ENCODE measurements at places on chromosomes 4 and X.

DNA sequence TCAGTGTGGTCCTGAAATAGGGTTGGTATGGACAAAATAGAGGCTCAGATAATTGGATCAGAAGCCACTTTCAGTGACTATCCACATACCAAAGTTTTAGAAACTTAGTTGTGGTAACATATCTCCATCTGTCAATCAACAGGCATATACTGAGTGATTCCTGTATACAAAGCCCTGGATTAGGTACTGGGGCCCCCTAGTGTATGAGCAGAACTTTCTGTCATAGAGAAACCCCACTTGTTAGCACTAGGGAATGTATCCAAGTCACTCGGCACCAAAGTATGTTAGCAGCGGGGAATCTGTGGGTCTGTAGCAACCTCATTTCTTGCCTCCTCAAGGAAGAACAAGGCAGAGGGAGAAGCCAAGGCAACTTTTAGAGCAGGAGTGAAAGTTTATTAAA, 50.7 kb downstream of the MAP7D3 start:
- DNase-seq = no peak

DNA sequence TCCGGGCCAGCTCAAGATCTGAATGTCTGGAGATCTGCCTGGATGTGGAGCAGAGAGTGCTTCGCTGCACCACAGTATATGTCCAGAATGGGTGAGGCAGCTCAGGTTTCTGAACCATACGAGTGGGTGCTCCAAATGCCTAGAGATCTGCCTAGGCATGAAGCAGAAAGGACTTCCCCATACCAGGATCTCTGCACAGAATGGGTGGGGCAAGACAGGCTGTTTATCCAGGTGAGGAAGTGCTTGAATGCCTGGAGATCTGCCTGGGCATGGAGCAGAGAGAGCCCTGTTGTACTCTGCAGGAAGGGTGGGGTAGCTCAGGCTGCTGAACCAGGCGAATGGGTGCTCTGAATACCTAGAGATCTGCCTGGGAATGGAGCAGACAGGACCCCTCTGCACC, 45.4 kb upstream of the MAGEC2 start:
- DNase-seq = no peak

DNA sequence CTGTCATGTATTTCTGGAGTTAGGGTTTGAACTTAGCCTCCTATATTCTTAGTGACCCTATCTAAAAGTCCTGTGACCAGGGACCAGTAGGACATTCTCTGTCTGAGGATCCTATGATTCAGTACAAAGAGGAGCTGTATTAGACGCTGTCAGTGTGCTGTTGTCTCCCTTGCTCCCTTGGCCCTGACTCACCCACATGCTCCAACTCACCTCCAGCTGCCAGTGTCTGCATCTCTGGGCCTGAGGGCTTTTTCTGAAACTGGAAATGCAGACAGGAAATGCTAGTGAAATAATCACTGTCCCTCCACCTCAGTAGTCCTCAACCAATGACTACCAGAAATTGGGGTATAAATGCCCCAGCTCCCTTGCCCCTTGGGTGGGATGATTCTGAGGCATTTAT, 535.3 kb upstream of the RPS6KA3 start:
- no peak for DNase-seq

- DNase-seq = no peak
Measured at GRCh38 chr4:111546881-111547280, 598.4 kb upstream of the FAM241A start.

DNA sequence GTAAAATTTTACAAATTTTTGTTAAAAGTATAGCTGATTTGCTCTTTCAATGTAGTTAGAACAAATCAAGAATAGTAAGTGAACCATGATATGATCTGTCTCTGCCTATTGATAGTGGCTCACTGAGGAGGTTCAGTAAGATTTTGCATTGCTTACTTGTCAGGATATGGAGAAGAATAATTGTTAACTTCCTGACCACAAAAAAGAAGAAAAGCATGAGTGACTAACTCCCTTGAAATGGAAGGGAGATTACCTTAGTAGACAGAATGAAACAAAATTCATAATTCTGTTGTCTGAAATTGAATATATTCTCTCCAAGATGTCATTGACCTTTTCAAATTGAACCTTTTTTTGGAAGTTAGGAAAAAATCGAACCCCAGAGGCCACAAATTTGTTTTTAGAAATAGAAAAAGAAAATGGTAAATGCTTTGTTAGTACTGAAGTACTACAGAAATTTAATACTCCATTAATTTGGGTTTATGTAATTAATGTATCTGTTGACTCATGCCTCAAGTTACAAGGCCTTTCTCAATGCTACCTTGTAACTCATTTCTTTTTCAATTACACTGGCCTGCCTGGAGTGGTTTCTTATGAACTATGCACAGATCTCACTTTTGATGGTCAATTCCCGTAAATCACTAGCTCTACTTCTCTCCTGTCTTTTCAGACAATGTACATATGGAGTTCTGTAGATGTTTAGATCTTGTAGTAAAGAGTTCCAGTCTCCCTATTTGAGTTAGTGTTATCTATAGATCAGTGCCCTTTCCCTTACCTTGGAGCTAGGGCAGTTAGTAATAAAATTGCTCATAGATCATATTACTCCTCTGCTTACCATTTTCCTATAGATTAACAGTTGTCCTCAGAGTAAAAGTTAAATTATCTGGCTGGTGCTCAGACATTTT, 139.3 kb downstream of the TLL1 start:
- DNase-seq = no peak

DNA sequence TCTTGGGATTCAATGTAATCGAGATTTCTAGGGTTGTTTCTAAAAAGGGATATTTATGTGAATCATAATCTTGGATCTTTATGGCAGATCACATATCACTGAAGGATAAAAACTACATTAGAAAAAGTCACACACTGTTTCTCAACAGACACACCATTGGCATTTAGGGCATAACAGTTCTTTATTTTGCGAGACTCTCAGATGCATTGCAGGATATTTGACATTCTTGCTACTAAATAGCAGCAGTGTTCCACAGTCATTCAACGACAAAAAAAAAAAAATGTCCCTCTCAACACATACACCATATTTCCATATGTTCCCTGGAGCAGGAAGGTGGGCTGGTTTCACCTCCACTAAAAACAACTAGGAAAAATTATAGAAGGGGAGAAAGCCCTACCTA, 243.4 kb upstream of the PCDH18 start:
- DNase-seq = no peak

Data from right cardiac atrium (tissue), 5 donors.